ENCODE measurements at places on chromosomes 11 and 22.

GRCh38 chr11:1472180-1473005 is 14.2 kb downstream of the MOB2 start:
- DNase-seq: no peak

DNA sequence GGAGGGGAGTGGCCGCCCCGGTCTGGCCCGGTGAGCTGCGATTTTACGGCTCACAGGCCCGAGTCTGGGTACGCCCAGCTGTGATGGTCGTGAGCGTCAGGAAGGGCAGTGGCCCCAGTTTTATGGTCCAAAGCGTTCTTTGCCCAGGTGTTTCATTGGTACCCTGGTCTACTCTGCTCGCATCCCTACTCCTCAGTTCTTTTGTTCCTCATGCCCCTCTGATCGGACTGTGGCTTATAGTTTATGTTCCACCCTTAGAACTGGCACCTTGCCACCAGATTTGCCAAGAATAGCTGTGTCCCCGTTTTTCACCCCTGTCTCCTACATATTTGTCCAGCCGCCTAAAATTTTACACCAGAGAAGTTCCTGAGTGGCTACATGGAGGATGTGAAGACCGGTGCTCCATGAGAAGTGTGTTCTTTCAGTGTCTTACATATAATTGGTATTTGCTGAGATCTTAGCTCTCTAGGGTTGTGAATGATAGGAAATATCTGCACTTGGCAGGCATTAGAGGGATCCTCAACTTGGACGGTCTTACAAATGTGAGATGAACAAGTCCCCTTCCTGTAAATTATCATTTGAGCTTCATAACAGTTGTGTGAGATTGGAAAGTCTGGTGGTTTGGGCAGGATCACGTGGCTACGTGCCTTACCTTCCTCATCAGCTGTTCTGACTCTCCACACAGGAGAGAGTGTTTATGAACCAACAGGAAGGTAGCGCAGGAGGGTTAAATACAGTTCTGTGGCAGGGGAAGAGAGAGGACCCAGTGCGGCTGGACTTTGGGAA is 1.1 kb downstream of the PANX1 start:
- DNase-seq: no peak

GRCh38 chr11:124863137-124863825 is 2.0 kb upstream of the ROBO3 start:
- DNase-seq: no peak

DNA sequence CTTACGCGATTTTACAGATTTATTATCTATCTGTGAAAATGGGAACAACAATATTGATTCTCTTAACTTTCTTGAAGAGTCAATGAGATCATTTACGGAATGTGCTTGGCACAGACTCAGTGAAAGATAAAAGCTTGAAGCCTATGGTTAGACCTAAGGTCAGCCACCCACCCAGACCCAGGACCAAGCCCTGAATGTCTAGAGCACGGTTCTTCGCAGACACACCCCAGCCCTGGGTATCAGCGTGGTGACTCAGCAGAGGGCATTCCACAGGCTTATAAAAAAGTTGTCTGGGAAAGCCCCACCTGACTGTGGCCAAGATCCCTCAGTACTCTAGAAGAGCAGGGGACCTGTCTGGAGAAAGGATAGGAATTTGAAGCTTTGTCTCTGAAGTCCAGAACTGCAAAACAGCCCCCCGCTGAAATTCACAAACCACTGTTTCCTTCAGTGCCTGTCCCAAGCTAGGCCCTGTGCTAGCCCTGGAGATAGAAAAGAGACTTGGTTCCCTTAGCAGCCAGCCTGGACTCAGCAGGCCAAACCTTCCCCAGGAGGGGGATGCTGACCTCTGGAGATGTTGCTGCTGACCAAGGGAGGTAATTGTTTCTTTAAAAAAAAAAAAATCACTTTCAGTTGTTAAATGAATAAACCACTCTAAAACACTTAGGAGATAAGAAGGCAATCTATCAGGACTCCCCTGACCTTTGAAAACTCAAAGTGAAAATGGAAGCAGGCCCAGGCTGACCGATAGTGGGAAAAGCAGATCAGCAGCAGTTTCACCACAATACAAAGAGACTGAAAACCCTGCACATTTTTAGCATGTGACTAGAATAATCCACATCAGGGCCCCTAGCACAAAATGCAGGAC is 114.0 kb downstream of the ABTB2 start:
- no peak for DNase-seq

DNA sequence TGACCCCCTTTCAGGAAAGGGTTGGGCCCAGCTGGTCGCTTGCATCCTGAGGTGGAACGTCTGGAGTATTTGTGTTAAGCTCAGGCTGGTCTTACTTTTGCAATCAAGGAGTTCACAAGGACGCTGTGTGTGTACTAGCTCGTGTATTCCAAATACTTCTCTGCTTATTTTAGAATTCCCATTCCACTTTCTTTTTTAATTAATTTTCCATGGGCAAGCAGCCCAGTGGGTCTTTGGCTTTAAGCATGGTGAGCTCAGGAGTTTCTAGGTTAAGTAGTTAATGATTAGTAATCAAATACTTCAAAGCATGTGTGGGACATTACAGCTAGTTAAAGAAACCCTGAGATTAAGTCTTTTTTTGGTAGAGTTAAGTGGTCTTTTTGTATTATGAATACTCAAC is 68.6 kb downstream of the CSNK2A3 start:
- no peak for DNase-seq

DNA sequence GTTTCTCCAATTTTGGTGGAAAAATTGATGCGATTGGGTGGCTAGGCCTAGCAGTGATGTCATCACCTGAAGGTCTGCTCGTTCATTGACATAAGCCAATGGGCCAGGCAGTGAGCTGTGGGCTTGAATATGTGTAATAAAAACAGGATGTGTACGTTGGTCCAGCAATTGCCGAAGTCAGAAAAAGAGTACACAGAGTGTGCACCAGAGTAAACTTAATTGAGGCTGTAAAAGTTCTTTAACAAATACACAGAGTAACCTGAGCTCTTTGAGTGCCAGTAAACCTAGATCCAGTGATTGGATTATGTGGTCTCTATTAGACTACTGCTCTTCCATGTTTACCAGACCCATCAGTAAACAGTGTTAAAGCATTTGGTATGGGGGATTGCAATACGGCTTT is 13.0 kb upstream of the GLYATL1 start:
- DNase-seq: no peak

GRCh38 chr11:105202844-105203548 is 63.4 kb upstream of the CARD18 start:
- no peak for DNase-seq

- no peak for DNase-seq
These were observed 25.2 kb upstream of the PTPRJ start for GRCh38 chr11:47955061-47955755.

- DNase-seq: no peak
These were observed 41.8 kb upstream of the BARX2 start for GRCh38 chr11:129333873-129334272.

- DNase-seq: no peak
These were observed 8.4 kb upstream of the OMP start for GRCh38 chr11:77093987-77094840.

- no peak for DNase-seq
These were observed 154.3 kb downstream of the NXPE2 start for GRCh38 chr11:114832532-114833125.

GRCh38 chr11:95413021-95413420 is 182.0 kb upstream of the SESN3 start:
- DNase-seq: no peak

GRCh38 chr11:94524341-94524740 is 12.1 kb downstream of the C11orf97 start:
- DNase-seq: no peak

GRCh38 chr11:134003792-134004495 is 47.2 kb upstream of the IGSF9B start:
- DNase-seq: no peak

- DNase-seq: no peak
These were observed 8.8 kb upstream of the MED17 start for GRCh38 chr11:93775289-93775688.

DNA sequence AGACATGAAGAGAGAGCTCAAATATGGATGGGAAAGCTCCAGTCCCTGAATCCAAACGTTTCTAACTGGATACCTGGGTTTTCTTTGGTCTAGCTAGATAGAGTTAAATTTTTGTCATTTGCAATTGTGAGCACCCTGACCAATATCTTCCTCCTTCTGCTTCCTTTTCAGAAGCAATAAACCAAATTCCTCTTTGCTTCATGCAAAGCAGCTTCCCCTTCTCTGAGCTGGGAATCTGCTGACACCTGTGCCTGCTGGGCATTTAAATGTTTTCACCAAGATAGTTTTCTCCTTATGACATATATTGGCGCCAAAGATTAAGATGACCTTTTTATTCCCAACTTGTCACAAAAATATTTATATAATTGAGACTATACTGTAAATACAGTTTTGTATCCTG is 27.9 kb upstream of the PAK1 start:
- no peak for DNase-seq

GRCh38 chr22:44823396-44823795 is 71.0 kb downstream of the ARHGAP8 start:
- no peak for DNase-seq

DNA sequence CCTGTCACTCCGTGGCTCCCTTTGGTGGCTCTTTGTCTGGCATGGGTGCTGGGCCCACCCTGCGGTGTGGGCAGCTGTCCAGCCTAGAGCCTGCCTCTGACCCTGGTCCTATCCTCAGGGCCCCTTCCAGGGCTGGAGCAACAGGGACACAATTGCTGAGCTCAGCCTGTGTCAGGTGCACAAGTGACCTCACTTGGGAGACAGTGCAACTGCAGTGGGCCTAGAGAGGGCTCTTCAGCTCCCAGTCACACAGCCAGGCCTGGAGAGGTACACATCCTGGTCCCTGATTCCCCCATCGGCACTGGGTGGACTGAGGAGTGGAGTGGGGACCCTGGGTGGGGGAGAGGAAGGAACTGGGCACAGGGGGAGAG is 43.9 kb downstream of the RTN4R start:
- DNase-seq: no peak

GRCh38 chr22:36457688-36458450 is 23.6 kb downstream of the TXN2 start:
- no peak for DNase-seq

DNA sequence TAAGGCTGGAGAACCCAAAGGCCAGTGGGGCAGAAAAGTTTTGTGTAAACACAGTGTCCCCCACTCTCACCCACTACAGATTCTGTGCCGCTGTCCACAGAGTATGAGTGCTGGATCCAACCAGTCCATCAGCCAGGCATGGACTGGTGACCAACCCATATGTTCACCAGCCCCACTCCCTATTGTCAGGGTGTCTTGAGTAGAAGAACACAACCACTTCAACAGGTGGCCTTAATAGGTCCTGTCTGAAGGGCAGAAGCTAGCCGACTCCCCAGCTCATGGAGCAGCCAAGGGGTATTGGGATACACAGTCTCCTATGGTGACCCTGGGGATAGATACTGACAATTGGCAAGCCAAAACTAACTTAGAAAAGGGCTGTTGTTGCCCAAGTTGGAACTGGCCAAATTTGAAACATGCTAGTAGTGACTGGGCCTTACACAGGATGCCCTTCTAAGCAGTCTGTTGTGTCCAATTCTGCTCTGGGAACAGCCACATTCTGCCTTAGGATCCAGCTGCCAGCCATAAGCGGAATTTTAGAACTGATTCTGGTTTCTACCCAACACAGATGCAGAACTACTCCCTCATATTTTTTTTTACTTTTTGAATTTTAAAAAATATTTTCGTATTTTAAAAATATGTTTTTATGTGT is 19.8 kb upstream of the PGM2L1 start:
- DNase-seq: no peak

- no peak for DNase-seq
These were observed 159.9 kb upstream of the GRK3 start for GRCh38 chr22:25404556-25404927.

GRCh38 chr11:65221026-65221425 is 39.3 kb downstream of the CAPN1 start:
- no peak for DNase-seq

DNA sequence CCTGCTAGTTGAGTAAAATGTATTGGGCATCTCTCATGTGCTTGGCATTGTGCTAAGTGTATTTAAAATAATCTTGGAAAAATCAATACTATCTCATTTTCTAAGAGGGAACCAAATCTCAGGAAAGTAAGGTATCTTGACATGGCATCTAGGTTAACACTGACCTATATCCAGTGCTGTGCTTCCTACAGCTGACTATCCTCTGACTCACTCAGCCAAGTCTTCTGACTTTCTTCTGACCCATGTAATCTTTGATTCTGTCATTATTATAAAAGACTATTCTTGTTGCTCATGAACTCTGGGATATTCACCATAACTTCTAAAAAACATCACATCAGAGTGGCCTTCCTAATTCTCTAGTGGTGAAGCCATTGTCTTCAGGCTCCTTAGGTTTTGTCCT is 304.1 kb upstream of the TENM4 start:
- no peak for DNase-seq

DNA sequence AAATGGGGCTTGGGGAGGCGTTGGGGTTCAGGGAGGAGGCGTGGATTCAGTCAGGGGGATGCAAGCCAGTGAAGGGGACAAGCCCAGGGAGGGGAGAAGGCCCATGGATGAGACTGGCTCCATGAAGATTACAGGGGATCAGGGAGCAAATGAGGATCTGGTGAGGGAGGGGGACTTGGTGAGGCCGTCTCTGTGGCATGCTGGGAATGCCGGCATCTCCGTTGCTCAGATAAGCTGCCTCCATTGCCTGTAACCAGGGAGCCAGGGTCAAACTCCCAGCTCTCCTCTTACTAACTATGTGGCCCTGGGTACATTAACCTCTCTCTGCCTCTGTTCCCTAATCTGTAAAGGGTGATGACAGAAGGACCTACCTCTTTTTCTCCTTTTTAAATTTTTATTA is 38.7 kb downstream of the TPBGL start:
- no peak for DNase-seq

GRCh38 chr22:42288791-42289190 is 18.3 kb upstream of the TCF20 start:
- no peak for DNase-seq

GRCh38 chr11:104819107-104819506 is 79.2 kb downstream of the CASP12 start:
- DNase-seq: no peak

DNA sequence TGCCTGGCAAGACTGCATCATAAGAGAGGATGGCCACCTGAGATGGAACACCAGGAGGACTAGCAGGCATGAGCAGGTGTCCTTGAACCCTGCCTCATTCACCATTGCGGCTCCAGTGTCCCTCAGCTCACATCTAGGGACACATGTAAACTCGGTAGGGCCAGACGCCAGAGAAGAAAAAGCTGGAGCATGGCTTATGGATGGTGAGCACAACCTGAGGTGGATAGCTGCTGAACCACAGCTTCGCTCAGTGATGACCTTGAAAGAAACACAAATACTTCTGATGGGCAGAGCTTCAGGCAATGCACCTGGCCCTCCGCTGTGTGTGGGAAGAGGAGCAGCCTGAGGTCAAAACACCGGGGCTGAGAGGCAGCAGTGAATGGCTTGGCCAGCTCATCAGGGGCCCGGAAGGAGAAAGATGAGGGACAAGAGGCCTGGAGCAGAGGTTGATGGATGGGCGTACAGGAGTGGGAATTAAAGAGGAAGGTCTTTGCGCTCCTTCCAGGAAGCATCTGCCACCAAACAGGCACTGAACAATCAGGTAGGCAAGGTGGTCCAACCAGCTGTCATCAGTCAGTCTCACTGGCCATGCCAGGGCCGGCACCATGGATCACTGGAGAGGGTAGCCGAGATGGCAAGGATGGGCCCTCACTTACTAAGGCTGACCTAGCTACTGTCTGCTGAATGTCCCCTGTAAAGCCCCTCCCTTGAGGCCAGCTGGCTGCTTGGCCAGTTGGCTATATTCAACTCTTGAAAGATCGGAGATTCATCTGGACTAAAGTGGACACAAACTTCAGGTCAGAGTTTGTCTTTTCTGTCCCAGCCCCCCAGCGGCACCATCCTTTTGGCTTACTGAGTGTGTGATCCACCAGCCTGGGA is 89.7 kb downstream of the MYEOV start:
- no peak for DNase-seq

Data from fibroblast of skin of left quadriceps (primary cell).